Esophagus mucosa (tissue), 1 donor: ENCODE measurements at places on chromosomes 1 and 21. TPM values are rescaled to one million over a fixed set of nuclear protein-coding genes. Genes with fewer than 3 reads are reported as not detected.

CDK18 gene
- 3.5 TPM for total RNA-seq

BTBD8 gene
- total RNA-seq, result 1.8 TPM

SMG7 gene
- 34.8 TPM for total RNA-seq

DAB1 gene
- 0.04 TPM for total RNA-seq

MYCL gene
- total RNA-seq, result 16.9 TPM

FCAMR gene
- 0.08 TPM for total RNA-seq

CD84 gene
- 1.2 TPM for total RNA-seq

CNR2 gene
- total RNA-seq, result 0.12 TPM

RAB42 gene
- 0.40 TPM for total RNA-seq

C1QC gene
- total RNA-seq, result 11.7 TPM

GCSAML gene
- not detected for total RNA-seq

CHIA gene
- total RNA-seq, result not detected

CRP gene
- total RNA-seq, result not detected

MYOC gene
- total RNA-seq, result 0.20 TPM

IVL gene
- total RNA-seq, result 145 TPM

SERTAD4 gene
- 8.7 TPM for total RNA-seq

HES2 gene
- 47.3 TPM for total RNA-seq

CLDN8 gene
- 1.6 TPM for total RNA-seq

SPATA1 gene
- 1.1 TPM for total RNA-seq

MANEAL gene
- total RNA-seq, result 3.1 TPM

LCE2A gene
- total RNA-seq, result not detected

CBS gene
- total RNA-seq, result 0.80 TPM

LEMD1 gene
- total RNA-seq, result 6.1 TPM

IFI44L gene
- 0.88 TPM for total RNA-seq

PLA2G2D gene
- 0.20 TPM for total RNA-seq

ANXA9 gene
- total RNA-seq, result 0.40 TPM

PAPPA2 gene
- 0.12 TPM for total RNA-seq

TNFRSF4 gene
- total RNA-seq, result 0.36 TPM

TAS1R3 gene
- total RNA-seq, result 0.56 TPM
